NCI-H1436 treated with DMSO at 0.1 percent for 48 hours (cell line): ENCODE measurements at places on chromosomes 16 and 17.
A peak's percentile ranks its signal among the peaks of the same experiment; 100 is the strongest.

DNA sequence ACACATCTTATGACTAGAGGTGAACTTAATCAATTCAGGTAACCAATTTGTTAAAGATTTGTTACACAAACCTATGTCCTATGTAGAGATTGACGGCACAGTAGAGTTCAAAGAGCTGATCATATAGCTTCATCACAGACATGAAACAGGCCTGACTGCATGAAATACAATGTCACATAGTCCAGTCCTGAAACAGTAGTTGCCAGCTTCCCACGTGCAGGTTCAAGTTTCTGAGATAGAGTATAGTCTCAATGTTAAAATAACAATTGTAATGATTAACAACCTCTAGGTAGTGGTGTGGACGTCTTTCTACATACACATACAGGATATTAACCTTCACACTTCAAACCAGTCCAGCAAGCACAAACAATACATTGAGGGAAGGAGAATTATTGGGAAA lies 640.7 kb upstream of the SOX9 start:
- DNase-seq, result no peak

DNA sequence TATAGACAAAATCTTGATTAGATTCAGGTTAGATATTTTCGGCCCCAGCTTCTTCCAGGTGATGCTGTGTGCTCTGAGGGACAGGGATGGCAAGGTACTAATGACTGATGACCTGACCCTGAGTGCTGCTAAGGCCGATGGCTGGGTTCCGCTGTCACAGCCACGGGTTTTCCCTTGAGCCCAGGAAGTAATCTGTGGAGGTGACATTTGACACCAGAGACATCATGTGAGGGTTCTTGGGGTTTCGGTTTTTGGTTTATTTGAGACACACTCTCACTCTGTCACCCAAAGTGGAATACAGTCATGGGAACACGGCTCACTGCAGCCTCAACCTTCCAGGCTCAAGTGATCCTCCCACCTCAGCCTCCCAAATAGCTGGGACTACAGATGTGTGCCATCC lies 9.8 kb downstream of the OTOP3 start:
- no peak for DNase-seq

GRCh38 chr17:49494986-49495841 lies at the start of gene NGFR:
TSS of gene NGFR (plus strand) at chr17:49495293. CDS start at chr17:49495418, 125 bp downstream.
- DNase-seq, result peak; percentile 24

DNA sequence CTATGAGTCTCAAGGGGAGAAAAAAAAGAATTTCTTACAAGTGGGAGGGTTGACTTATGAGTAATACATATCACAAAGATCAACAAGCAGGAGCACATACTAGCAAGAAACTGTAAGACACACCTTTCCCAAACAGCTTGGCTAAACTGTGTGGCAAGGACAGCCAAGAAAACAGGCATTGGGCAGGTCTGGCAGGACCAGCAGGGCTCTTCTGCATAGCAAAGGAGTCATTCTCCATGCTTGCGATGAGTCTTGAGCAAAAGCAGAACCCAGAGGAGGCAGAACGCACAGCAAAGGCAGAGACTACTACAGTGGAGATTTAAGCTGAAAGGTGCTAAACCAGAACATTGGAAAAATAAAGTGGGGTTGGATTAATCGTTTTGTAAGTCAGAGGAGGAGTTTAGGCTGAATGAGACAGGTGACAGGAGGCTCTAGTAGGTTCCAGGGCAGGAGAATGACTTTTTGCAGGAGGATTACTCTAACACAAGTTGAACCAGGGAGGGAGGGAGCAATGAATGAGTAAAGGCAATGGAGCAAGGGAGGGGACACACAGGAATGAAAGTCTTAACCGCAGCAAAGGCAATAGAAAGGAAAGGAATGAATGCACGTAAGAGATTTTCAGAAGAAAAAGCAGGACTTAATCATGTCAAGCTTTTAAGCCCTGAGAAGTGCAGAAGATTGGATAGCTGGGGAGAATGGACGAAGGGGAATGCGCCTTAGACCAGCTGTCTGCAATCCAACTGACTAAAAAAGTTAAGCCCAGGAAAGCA lies 2.7 kb downstream of the N4BP1 start:
- no peak for DNase-seq
